Kidney glomerular epithelial cell (primary cell): ENCODE measurements at places on chromosomes 16 and 17.

GRCh38 chr16:263182-263774 lies 12.5 kb downstream of the RGS11 start:
- no peak for DNase-seq

- DNase-seq = no peak
Observed at GRCh38 chr17:73641826-73642600, 2.2 kb downstream of the SDK2 start.

- no peak for DNase-seq
Observed at GRCh38 chr17:19262650-19263631, 25.8 kb downstream of the EPN2 start.

GRCh38 chr16:83029467-83029866 lies 402.7 kb downstream of the CDH13 start:
- no peak for DNase-seq

DNA sequence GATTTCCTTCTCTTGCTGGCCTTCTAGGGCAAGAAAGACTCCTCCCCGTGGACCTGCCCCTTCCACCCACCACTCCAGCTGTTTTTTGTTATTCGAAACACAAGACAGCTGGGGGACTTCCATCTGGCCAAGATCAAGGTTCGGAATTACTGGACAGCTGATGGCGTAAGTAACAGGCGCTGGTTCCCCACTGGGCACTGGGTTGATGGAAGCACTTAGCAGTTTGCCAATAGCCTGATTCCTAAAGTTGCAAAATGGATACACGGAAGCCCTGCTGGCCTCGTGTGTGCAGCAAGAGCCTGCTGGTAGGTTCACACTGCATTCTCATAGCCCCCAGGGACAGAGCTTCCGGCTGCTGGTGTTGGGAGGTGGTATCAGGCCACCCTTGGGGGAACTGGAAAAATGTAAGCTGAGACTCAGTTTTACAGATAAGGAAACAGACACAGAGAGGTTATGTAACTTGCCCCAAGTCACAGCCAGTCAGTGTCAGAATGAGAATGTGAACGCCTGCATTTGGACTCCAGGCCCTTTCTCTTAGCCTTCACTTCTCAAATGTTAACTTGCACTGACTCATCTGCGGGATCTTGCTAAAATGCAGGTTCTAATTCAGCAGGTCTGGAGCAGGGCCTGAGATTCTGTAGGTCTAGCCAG lies 171.7 kb downstream of the KATNIP start:
- no peak for DNase-seq

DNA sequence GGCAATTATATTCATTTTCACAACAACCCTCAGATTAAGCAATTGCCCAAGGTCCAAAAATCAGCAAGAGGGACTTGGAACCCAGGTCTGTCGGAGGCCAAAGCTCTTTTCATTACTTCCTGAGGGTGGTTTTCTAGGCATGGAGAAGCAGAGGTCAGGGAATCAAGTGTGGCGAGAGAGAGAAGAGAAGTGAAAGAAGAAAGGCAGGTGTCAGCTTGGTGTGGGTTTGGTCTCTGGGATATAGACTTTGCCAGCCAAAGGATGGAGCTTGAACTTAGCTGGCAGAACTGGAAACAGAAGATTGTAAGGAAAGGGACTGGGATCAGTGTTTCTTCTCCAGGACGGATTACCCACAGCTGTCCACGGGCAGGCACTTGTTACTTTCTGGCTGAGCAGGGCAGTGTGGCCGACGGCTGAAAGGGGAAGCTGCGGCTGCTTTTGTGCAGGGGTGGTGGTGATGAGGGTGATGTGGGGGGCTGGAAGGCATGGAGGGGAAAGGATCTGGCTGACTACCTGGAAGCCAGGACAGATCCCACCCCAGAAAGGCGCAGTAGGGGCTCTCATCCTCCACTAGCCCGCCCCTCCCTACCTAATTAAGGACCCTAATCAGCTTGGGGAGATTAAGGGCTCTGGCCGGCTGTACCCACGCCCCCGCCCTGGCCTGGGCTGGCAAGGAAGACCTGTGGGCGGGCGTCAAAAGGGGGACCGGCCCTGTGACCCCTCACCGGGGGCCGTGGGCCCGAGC lies at the start of gene GUCY2D:
TSS of gene GUCY2D (plus strand) at position 640 of the 745 bp plus-strand sequence. CDS start 433 bp downstream, outside the sequence.
- DNase-seq = no peak
